Kasumi-1 (cell line): ENCODE measurements at places on chromosomes 3 and 15.

GRCh38 chr3:184085389-184085852 lies 11.4 kb upstream of the HTR3E start:
- DNase-seq = peak; percentile 79

DNA sequence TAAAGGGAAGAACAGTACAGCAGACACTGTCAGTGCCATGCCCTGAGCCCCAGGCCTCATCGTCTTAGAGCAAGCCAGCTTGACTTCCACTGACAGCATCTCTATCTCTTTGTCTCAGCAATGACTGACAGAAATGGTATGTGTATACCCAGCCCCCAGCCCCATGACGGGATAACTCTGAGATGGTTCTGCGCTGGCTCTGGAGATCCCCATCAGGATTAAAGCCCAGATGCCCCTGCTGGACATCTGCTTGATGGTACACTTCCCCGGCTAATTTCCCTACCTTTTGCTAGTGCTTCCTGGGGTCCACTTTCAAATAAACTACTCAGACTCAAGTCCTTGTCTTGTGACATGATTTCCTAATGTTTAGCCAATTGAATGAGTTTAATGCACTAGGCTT lies 7.6 kb downstream of the NMNAT3 start:
- DNase-seq = no peak

DNA sequence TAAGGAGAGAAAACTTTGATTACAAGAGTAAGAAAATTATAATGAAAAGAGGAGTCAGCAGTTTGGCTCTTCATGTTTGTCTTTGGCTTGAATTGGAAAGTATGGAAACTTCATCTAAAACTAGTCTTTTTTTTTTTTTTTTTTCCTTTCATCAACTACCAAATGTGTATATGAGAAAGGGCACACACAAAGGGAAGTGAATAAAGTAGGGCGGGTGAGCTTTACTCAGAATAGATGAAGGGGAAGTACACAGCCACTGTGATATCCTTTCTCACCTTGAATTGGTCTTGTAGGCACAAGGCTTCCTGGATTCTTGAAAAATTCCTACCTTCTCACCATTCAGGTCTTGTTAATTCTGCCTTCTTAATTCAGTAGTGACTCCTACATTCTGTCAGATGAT lies 652.3 kb upstream of the KCNMB2 start:
- no peak for DNase-seq

DNA sequence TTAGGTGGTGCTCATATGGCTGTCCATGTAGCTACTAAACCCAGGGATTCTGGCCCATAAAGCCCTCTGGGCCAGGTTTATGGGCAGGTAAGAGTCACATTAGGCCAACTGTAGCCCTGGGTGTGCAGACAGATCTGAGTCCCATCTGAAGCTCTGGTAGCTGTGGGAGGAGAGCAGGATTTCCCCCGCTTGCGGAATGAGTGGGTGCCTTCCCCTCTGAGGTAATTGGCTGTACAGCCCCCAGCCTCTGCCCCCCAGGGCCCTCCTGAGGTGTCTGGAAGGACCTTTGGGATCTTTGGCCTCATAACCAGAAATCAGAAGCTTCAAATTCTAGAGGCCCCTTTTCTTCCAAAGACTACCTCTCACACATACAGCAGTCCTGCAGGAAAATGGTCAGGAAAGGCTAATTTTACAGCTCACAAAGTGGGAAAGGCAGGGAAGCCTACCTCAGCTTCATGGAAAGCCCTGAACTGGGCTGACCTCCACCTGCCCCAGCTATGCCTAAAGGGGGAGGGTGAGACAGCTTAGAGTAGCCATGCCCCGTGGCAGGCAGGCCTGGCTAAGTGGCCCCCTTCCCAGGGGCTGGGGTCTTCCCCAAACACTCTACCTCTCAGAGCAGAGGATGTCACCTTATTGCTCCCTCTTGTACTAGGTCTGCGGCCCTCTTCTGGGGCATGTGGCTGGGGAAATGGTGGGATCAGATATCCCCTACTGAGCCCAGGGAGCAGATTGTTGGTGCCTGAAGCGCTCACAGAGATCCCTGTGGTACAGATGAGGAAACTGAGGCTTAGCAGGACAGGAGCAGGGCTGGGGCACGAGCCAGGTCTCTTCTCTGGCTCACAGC lies 16.8 kb downstream of the HEMK1 start:
- no peak for DNase-seq

- no peak for DNase-seq
Measured at GRCh38 chr3:140943781-140944552, 2.3 kb downstream of the SLC25A36 start.
